ENCODE measurements at places on chromosomes 1 and 21. TPM values are rescaled to one million over a fixed set of nuclear protein-coding genes. Genes with fewer than 3 reads are reported as not detected.

- no peak overlapping the region for H3K4me3 ChIP-seq
- no peaks in the 10 kb centered on the region for H3K36me3 ChIP-seq
- no peak overlapping the region for H3K27ac ChIP-seq
- no peaks in the 10 kb centered on the region for H3K4me1 ChIP-seq
Observed at GRCh38 chr1:40309374-40310128, 7.5 kb downstream of the COL9A2 start.

GRCh38 chr1:228455715-228456114 lies 31.5 kb upstream of the RNF187 start:
- peaks cover 13% of the 10 kb centered on the region for H3K4me1 ChIP-seq
- DNase-seq, result no peak
- H3K4me3 ChIP-seq, result peak overlapping the region; percentile 58

- H3K27ac ChIP-seq, result no peak overlapping the region
- no peak for DNase-seq
- no peak overlapping the region for H3K4me3 ChIP-seq
- H3K27me3 ChIP-seq, result no peaks in the 10 kb centered on the region
Observed at GRCh38 chr1:236176337-236177336, 34.3 kb downstream of the GPR137B start.

DNA sequence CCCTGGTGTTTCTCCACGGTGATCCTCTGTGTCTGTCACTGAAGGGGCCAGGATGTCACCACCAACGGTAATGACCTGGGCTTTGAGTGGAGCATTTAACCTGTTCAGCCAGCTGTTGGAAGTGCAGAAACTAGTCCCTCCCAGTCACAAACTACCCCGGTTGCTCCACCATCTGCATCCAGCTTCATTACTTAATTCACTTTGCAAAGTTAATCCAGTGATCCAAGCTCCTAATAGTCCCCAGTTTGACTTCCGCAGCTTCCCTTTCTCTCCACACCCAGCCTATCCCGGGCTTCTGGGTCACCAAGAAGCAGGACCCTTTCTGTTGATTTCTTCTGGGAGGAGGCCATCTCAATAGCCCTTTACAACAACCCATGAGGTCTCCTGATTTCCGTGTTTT lies 63.5 kb downstream of the MDM4 start:
- no peaks in the 10 kb centered on the region for H3K27me3 ChIP-seq
- no peaks in the 10 kb centered on the region for H3K4me1 ChIP-seq
- no peak overlapping the region for H3K27ac ChIP-seq
- no peak for DNase-seq
- H3K36me3 ChIP-seq, result no peaks in the 10 kb centered on the region

DNA sequence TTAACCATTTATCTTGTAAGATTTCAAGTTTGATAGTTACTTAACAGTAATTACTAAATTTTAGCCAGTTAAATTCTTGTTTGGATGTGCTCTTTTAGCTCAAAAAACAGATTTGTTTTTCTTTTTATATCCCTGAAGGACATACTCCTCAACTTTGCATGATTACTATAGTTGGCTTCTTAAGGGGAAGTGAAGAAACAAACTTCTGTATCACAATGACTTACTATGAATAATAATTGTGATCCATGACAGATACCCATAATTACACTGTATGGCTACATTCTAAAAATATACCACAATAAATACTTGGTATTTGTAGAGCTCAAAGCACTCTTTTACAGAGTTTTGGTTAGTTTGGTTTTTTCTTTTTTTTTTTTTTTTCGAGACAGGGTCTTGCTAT lies 55.8 kb downstream of the IARS2 start:
- H3K27ac ChIP-seq, result no peak overlapping the region
- no peaks in the 10 kb centered on the region for H3K27me3 ChIP-seq
- no peak overlapping the region for H3K4me3 ChIP-seq
- peaks cover 41% of the 10 kb centered on the region for H3K36me3 ChIP-seq
- no peaks in the 10 kb centered on the region for H3K4me1 ChIP-seq

GRCh38 chr1:106798991-106799390 lies 257.5 kb upstream of the PRMT6 start:
- H3K36me3 ChIP-seq, result no peaks in the 10 kb centered on the region
- H3K27me3 ChIP-seq, result no peaks in the 10 kb centered on the region
- H3K27ac ChIP-seq, result no peak overlapping the region
- H3K4me1 ChIP-seq, result no peaks in the 10 kb centered on the region
- no peak for DNase-seq

- H3K4me1 ChIP-seq, result no peaks in the 10 kb centered on the region
- H3K27ac ChIP-seq, result no peak overlapping the region
- H3K4me3 ChIP-seq, result no peak overlapping the region
Observed at GRCh38 chr1:3231826-3232225, 162.8 kb downstream of the PRDM16 start.

- no peak overlapping the region for H3K27ac ChIP-seq
- no peaks in the 10 kb centered on the region for H3K4me1 ChIP-seq
- H3K27me3 ChIP-seq, result no peaks in the 10 kb centered on the region
- H3K4me3 ChIP-seq, result no peak overlapping the region
- DNase-seq, result no peak
Observed at GRCh38 chr1:25217015-25217414, 15.3 kb downstream of the SYF2 start.

DNA sequence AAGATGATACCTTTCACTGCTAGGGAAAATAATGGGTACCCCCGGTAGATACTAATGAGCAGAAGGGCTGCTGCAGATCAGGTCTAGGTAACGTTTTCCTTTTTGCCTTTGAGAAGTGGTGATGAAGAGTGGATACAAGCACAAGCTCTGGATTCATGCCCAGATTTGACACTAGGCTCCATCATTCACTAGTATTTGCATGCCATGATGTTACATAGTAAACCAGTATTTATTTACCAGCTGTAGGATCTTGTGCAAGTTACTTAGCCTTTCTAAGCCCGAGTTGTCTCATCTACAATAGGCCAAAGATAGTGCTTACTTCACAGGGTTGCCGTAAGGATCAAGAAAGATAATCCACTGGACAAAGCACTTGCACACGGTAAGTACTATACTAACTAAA lies 14.2 kb downstream of the PTPN14 start:
- no peak overlapping the region for H3K4me3 ChIP-seq
- H3K27ac ChIP-seq, result peak overlapping the region; percentile 40
- peaks cover 53% of the 10 kb centered on the region for H3K4me1 ChIP-seq

GRCh38 chr1:71882637-71883036 lies 399.7 kb downstream of the NEGR1 start:
- no peaks in the 10 kb centered on the region for H3K27me3 ChIP-seq
- DNase-seq, result no peak
- no peaks in the 10 kb centered on the region for H3K4me1 ChIP-seq
- H3K4me3 ChIP-seq, result no peak overlapping the region
- H3K36me3 ChIP-seq, result no peaks in the 10 kb centered on the region

GRCh38 chr1:151072224-151072623 lies 1.7 kb downstream of the GABPB2 start:
- no peak overlapping the region for H3K4me3 ChIP-seq
- H3K4me1 ChIP-seq, result peaks cover 13% of the 10 kb centered on the region

DNA sequence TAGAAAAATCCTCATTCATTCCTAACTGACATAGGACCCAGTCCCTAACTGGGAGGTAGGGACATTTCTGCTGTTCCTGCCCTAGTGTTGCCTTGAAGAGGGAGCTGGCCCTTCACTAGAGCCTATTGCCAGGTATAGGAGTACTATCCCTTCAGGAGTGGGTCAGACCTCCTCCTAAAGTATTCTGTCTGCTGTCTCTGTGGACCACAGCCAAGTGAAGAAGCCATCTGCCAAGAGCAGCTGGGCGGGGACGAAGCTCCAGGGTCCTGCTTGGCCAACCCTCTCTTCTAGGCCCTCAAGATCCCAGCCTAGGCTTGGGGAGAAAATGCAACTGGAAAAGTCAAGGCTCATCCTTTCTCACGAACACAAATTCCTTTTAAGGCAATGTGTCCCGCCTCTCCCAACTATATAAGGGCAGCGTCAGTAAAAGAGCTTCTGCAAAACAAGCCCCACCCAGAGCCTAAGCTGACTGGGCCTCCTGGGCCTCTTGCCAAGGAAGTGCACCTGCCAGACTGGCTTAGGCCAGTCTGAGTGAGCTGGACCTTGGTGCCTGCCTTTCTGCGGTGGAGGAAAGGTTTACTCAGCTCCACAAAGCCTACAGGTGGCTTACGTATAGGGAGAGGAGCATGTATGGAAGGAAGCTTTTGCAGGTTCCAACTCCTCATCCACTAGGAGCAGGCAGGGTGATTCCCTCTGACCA lies 638 bp upstream of the TUFT1 start:
- peaks cover 29% of the 10 kb centered on the region for H3K4me1 ChIP-seq
- H3K4me3 ChIP-seq, result peak overlapping the region; percentile 98
- DNase-seq, result peak; percentile 90
- no peaks in the 10 kb centered on the region for H3K36me3 ChIP-seq

- H3K36me3 ChIP-seq, result no peaks in the 10 kb centered on the region
- no peaks in the 10 kb centered on the region for H3K27me3 ChIP-seq
- H3K27ac ChIP-seq, result no peak overlapping the region
- no peaks in the 10 kb centered on the region for H3K4me1 ChIP-seq
Observed at GRCh38 chr1:75165264-75165663, 31.1 kb downstream of the LHX8 start.

GRCh38 chr1:247548769-247549182 lies at the start of gene GCSAML:
Gene GCSAML, plus strand, starts transcription at chr1:247549134. Its CDS starts 58 bp downstream, at chr1:247549192.
- H3K4me3 ChIP-seq, result no peak within 1 kb of the TSS
- H3K27ac ChIP-seq, result no peak within 1 kb of the TSS
- no peaks in the 10 kb centered on the region for H3K4me1 ChIP-seq

GRCh38 chr1:156226782-156227181 lies 14.0 kb downstream of the PMF1 start:
- no peak for DNase-seq
- peaks cover 6% of the 10 kb centered on the region for H3K4me1 ChIP-seq
- H3K27ac ChIP-seq, result no peak overlapping the region

DNA sequence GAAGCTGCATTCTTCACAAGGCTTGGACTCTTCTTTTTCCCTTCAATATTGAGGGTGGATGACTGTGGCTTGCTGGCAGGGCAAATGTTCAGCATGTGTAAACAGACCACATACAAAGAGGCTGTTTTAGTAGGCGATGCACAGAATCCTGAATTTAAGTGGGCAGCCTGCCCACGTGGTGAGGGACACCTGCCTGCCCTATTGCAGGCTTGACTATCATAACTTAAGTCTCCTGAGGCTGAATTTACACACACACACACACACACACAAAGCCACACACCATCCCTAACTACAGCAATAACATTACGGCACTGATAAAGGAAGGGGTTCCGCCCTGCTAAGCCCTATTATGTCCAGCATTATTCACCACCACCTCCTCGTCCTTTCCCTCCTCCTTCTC lies 15.9 kb downstream of the SYT2 start:
- no peak for DNase-seq
- no peak overlapping the region for H3K27ac ChIP-seq
- peaks cover 32% of the 10 kb centered on the region for H3K27me3 ChIP-seq
- no peaks in the 10 kb centered on the region for H3K4me1 ChIP-seq
- no peak overlapping the region for H3K4me3 ChIP-seq
- H3K36me3 ChIP-seq, result no peaks in the 10 kb centered on the region

GRCh38 chr1:230105754-230106625 lies 39.0 kb downstream of the GALNT2 start:
- no peaks in the 10 kb centered on the region for H3K36me3 ChIP-seq
- H3K4me3 ChIP-seq, result peak overlapping the region; percentile 39
- H3K27me3 ChIP-seq, result no peaks in the 10 kb centered on the region
- H3K4me1 ChIP-seq, result peaks cover 68% of the 10 kb centered on the region
- DNase-seq, result no peak
- peak overlapping the region; percentile 93 for H3K27ac ChIP-seq

Gene NDUFS2
- total RNA-seq, result 94.9 TPM

Gene SIK1
- total RNA-seq, result 32.3 TPM

Gene OPRD1
- 5.4 TPM for total RNA-seq

Gene TMPRSS3
- not detected for total RNA-seq

Gene ST6GALNAC5
- not detected for total RNA-seq

Gene GNG12
- 70.0 TPM for total RNA-seq

Gene LCE1F
- not detected for total RNA-seq

Gene SH2D1B
- not detected for total RNA-seq

Measured in Panc1 (cell line).